ENCODE measurements at places on chromosomes 7 and 10.

DNA sequence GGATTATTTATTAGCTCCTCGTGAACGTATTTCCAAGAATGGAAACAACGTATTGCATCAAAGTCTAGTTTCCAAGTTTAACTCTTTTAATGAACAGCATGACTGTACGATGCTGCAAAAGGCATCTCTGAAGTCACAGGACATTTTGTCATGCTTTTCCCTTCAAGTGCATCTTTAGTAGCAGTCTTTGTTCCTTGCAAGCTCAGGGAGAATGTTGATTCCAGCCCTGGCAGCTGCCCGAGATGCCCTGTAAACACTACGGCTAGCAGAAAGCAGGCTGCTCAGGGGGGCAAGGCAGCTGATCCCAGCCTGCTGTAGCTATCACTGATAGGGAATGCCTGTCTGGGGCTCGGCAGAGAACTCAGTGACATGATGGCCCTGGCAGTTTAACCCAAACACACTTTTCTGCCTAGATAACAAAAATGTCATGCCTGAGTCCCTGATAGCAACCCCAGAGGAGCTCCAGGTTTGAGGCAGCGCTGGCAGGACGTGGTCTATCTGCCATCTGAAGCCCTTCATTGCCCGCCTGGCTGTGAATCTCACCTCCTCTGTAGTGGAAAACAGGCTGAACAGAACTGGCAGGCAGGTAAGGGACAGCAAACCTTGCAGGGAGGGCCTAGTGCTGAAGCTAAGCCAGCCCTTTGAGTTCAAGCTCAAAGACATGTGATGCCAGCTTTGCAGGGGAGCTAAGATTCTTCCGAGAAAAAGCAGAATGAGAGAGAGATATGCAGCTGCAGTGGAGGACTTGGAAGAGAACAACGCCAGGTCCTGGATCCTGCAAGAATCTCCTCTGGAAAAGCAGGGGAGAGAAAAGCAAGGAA lies 264.6 kb downstream of the SNX10 start:
- no peak for DNase-seq

DNA sequence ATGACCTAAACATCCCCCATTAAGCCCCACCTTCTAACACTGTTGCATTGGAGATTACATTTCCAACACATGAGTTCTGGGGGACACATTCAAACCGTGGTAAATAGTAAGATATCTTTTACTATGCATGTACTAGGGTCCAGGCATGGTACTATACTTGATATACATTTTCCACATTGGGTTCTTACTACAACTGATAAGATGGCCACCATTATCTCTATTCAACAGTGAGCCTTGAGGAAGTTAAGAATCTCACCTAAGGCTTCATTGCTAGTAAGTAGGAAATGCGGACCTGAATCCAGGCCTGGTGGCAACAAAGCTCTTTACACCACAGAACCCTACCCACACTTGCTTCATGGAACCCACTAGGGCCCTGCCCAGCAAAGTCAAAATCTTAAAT lies 5.7 kb downstream of the PANK1 start:
- no peak for DNase-seq

GRCh38 chr10:118596426-118597124 lies 1.1 kb upstream of the PRLHR start:
- DNase-seq: no peak

- DNase-seq: no peak
Measured at GRCh38 chr10:29634105-29634504, 666 bp downstream of the SVIL start.

DNA sequence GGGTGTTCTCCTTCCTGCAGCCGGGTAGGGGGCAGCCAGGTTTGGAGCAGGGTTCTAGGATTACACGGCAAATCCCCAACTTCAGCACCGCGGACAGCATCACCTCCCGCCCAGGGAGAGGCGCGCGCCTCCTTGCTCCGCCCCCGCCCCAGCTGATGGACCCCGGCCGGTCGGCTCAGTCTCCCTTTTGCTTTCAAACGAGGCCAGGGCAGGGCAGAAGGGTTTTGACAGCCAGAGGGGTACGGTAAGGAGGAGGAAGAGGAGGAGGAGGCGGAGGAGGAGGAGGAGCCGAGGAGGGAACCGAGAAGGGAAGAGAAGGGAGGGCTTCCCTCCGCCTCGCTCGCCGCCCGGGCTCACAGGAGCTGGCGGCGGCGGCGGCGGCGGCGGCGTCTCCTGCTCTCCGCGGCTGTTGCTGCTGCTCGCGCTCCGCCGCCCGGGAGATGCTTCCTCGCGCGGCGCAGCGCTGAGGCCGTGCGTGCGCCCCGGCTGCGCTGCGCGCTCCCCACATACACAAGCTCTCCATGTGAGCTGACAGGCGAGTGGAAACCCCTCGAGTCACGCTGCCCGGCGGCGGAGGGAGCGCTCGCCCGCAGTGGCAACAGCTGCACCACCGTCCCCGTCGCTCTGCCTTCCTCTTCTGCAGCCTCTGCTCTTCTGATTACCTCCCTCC lies 615 bp upstream of the CNTNAP2 start:
- DNase-seq: no peak

- DNase-seq: no peak
Measured at GRCh38 chr10:102652170-102652916, 8.1 kb downstream of the TRIM8 start.

All from esophagus squamous epithelium (tissue), 5 donors.